NCI-H526 (cell line): ENCODE measurements at places on chromosomes 7 and 10.

GRCh38 chr10:25405871-25406270, 231.1 kb downstream of the GPR158 start:
- no peak for DNase-seq

DNA sequence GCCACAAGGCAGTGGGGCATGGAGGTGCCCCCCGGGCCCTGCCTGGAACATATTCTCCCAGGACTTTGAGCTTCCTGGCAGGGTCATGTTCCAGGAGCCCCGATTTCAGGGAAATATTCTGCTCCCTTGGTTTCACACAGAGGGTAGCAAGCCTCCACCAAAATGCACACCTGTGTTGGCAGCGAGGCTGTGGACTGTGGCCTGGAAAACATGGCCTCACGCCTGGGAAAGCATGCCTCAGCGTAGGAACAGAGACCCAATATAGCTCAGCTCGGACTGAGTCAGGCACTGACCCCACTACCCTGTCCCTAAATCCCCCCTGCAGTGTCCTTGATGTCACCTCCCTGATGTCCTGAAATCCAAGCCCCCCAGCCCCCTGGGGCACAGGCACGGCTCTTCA, 92.0 kb downstream of the KCNMA1 start:
- DNase-seq, result no peak

DNA sequence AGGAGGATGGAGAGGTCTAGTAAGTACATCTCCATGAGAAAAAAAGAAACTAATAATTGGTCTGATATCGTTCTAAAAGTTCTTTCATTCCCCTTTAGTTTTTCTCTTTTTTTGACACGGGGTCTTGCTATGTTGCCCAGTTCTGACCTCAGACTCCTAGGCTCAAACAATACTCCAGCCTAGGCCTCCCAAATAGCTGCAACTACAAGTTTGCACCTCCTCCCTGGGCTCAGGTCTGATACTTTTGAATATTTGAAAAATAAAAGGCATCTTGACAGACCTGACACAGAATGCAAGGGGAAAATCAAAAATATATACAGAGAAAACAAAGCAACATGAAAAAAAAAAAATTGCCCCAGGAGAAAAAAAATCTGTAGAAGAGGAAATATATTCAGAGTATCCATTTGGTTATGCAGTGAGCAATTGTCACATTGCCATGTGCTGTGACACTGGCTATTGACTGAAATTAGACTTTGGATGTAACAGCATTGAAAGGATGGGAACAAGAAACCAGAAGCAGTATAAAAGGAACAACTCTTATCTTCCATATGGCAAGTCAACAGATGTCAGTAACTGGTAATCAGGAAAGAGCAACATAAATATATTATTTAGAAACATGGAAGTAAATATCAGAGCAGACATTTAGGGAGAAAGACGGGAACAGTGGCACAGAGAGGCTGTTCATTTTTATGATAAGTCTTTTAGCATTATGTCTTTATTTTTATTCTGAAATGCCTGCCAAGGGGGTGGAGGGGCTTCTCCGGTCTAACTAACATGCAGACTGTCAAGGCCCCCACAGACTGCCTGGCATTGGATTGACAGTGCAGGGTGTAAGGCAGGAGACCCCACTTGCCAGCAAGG, 408.4 kb downstream of the PARD3 start:
- DNase-seq, result no peak

DNA sequence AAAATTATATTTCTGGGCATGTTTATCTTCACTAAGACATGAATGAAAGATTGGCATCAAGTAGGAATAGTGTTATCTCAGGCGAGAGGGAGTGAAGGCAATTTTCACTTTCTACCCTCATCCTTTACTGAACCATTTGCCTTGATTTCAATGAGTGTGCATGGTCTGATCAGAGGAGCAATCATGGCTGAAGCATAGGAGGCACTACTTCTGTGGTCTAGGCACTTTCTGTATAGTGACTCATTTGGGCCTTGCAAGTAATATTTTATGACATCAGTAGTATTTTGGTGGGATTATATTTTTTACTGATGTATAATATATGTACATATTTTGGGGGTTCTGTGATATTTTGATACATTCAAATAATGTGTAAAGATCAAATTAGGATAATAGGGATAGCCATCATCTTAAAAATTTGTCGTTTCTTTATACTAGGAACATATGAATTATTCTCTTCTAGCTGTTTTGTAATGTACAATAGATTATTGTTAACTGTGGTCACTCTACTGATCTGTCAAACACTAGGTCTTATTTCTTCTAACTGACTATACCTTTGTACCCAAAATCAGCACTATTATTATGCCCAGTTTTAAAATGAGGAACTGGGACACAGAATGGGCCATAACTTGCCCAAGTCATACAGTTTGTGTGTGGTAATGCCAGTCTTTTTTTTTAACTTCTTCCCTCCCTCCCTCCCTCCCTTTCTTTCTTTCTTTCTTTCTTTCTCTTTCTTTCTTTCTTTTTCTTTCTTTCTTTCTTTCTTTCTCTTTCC, 101.9 kb downstream of the RAB11FIP2 start:
- DNase-seq, result no peak

- no peak for DNase-seq
Observed at GRCh38 chr10:77430530-77430929, 207.1 kb downstream of the KCNMA1 start.

DNA sequence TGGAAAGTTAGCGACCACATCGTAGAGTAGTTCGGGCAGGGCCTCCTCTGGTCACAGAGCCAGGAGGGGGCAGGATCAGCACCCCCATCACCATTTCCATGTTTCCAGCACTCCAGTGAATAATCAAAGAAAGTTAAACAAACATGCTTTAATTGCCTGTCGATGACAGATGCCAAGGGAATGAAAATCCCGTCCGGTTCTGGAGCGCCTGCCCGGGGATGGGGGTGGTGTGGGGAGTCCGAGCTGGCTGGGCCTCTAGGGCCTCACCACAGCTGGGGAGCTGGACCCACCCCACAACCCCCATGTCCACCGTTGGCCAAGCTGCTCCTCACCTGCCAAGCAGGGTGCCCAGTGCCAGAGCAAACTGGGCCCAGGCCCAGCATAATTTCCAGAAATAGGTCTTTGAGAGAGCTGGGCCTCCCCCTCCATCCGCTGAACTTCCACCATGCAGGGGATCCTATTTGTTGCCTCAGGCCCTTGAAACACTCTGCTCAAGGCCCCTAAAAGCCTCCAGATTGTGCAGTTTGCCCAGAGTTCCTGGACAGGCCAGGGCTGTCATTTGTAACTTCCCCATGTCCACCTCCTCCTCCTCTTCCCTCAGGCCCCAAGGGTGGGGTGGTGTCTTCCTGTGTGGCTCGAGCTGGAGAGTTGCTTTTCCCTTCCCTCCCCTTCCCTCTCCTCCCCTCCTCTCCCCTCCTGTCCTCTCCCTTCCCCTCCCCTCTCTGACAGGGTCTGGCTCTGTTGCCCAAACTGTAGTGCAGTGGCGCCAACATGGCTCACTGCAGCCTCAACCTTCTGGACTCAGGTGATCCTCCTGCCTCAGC, 101.0 kb downstream of the MYL10 start:
- no peak for DNase-seq

DNA sequence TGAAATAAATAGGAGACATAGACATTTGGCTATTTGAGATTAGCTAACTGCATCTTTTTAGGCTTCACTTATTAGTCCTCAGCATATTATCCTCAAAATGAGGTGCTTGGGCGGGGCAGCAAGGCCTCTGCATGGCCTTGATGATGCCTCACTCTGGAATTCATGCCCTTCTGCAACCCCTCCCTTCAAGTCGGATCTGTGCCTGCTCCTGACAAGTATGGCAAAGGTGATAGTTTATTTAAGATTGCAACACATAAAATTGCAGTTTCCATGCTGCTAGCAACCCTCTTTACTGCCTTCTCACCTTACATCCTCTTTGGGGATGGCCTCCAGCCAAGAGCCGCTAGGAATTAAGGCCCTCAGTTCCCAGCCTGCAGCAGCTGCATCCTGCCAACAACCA, 241.3 kb upstream of the ADARB2 start:
- DNase-seq, result no peak

- no peak for DNase-seq
Observed at GRCh38 chr10:47206449-47207280, 93.3 kb upstream of the GDF10 start.

- DNase-seq, result no peak
Observed at GRCh38 chr10:11208243-11208642, 190.6 kb downstream of the CELF2 start.

DNA sequence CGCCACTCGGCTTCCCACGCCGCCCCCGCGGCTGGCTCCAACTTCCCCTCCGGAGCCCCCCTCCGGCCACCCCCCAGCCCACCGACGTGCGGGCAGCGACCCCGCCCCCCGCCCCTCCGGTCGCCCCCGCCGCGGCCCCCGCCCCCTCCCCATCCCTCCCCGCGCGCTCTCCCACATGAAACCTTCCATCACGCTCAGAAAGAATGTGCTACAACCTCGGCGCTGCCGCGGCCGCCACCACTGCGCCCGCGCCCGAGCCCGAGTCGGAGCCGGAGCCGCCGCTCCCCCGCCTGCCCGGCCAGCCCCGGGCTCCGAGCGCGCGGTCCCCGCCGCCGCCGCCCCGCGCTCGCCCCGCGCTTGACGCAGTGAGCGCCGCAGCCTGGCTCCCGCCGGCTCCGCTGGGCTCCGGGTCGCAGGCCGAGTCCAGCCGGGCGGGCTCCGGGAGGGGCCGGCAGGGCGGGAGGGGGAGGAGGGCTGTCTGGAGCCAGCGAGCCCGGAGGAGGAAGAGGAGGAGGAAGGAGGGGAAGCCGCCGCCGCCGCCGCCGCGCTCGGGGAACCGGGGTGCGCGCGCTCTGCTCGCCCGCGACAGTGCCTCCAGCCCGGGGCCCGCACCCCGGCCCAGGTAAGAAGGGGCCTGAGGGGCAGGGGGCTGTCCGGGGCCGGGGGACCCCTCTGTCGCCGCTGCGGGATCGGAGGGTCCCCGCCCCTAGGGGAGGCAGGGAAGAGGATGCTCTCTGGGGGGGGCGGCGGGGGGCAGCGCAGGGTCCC, 4.3 kb upstream of the ELFN1 start:
- DNase-seq, result peak; percentile 71

DNA sequence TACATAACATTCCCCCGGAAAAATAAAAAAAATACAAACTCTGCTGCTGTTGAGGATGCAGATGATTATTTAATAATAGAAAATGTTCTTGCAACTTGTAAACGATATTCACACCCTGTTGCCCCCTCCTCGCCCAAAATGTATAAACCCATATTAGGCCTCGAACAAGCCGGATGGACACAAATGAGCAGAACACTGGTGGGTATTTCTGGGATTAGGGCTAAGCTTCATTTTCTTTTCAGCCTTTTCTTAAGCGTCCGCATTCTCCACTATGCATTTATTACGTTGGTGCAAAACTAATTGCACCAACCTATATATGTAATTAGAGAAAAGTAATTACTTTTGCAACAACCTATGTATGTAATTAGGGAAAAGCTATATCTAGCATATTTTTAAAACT, 349 bp upstream of the GNG11 start:
- DNase-seq, result no peak

- DNase-seq, result peak; percentile 92
Observed at GRCh38 chr7:155738652-155739537, 73.4 kb downstream of the SHH start.

- no peak for DNase-seq
Observed at GRCh38 chr10:128462844-128463243, 336.6 kb upstream of the MKI67 start.

GRCh38 chr10:51311228-51311627, 236.9 kb downstream of the PRKG1 start:
- no peak for DNase-seq

- DNase-seq, result no peak
Observed at GRCh38 chr7:120168066-120168465, 104.9 kb upstream of the KCND2 start.

DNA sequence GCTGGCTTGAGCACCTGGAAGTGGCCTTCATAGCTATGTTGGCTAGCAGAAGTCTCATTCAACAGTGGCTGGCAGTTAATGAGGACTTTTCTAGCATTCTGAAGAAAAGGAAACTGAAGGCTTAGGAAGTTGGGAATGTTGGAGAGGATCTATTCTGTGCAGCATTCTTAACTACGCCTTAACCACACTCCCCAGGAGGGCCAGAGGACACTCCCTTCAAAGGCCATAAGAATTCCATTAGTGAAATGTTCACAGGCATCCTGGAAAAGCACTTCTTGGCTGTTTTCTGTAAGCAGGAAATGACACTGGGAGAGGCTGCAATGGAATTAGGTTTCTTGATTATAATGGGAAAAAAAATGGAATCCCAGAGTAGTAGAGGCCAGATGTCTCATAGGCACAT, 188.9 kb downstream of the ARHGAP12 start:
- no peak for DNase-seq

GRCh38 chr10:14023673-14024328, 306.9 kb downstream of the FRMD4A start:
- DNase-seq, result no peak

GRCh38 chr7:26813432-26813831, 51.0 kb downstream of the SKAP2 start:
- no peak for DNase-seq

DNA sequence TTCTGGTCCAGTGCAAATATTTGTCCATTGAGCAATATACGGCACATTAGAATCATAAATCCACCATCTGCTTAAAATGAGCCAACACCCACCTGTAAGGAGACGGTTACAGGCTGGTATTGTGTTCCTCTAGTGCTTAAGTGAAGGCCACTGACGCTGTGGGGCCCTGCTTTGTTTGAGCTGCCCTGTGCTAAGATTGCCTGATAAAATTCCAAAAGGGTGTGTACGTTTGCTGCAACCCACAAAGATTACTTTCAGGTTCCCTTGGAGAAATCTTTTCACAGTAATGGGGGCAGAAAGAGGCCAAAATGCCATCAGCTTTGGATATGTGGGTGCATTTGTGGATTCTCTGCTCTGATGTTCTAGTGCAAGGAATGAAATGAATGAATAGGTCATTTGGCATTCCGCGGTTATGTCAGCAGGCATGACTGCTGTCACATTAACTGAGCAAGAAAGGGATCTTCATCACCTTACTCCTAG, 34.4 kb downstream of the AGR3 start:
- DNase-seq, result peak; percentile 85

- no peak for DNase-seq
Observed at GRCh38 chr10:120486671-120487205, 29.7 kb downstream of the PLPP4 start.

- DNase-seq, result no peak
Observed at GRCh38 chr10:60446851-60447250, 57.2 kb upstream of the ANK3 start.

DNA sequence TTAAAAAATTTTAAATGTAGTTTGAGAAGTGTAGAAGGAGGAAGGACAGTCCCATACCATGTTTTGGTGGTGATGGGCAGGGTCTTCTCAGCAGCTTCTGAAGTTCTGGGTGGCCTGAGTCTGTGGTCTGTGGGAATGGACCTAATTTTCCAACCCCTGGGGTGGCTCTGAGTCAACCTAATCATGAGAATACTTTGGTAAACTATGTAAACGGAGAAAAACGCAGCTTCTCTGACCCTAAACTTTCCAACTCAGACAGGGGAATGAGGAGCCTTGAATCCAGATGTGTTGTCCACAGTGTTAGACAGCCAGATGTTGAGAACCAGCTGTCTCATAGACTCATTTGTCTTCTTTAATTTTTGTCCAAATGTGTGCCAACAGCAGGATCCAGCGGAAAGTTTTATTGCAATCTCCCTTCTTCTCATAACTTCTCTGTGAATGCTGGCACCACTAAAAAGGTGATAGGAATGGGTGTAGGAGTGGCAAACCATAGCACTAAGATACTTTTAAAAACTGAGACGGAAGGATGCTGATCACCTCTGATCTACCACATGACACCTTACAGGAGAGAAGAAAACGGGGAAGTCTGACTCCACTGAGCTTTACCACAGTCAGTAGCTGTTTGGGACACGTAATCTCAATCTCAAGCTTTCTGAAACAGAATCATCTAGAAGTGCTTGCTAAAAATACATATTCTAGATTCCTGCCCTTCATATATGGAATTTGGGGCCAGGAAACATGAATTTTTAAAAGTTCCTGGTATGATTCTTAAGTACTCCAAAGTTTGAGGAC, 90.5 kb upstream of the PHYHIPL start:
- no peak for DNase-seq
